WTC11 (cell line): ENCODE measurements at places on chromosomes 3 and 15. TPM values are rescaled to one million over a fixed set of nuclear protein-coding genes. Genes with fewer than 3 reads are reported as not detected.

DNA sequence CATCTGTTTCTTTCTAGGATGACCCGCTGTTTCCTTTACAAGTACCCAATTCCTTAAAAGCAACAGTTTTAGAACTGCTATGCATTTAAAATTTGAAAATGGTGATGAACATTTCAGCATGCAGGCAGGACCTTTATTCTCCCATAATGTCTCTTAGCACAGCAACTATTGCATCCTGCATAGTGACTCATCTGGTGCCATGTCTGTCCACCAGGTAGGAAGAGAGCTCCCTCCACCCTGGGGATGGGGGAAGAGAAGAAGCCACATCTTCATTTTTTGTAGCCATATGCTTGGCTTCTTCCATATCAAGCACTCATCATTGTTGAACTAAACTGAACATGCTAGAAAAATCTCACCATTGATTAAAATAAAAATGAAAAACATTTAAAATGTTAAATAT, 9.9 kb downstream of the GPR15 start:
- H3K36me3 ChIP-seq, result no peaks in the 10 kb centered on the region
- no peak overlapping the region for H3K27ac ChIP-seq
- H3K27me3 ChIP-seq, result no peaks in the 10 kb centered on the region
- peaks cover 3% of the 10 kb centered on the region; the same call in 1 of the 2 replicates for H3K4me1 ChIP-seq
- no peak overlapping the region for H3K4me3 ChIP-seq

LYSMD4 gene
- 14.1 to 15.3 TPM (median 14.9 TPM) in 3 replicates for total RNA-seq

WDR72 gene
- 8.6 to 8.7 TPM (median 8.6 TPM) in 3 replicates for total RNA-seq

DNA sequence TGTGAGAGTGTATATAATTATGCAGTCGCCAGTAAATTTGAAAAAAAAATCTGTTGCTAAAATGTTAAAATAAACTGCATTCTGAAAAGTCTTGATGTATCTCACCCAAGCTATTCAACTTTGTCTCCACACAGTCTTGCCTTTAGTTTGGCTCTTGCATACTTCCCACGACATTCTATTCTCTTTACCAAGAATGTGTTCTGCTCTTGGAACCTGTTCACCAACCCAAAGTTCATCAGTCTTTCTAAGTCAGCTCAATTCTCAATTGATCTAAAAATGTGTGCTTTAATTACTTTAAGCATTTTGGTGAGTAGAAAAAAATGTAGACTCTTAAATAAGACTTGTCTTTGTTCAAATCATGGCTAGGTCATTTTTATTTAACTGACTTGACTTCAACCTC, 657.7 kb upstream of the TBL1XR1 start:
- H3K36me3 ChIP-seq, result no peaks in the 10 kb centered on the region
- no peak overlapping the region for H3K4me3 ChIP-seq
- no peak for DNase-seq
- no peaks in the 10 kb centered on the region for H3K4me1 ChIP-seq
- H3K27me3 ChIP-seq, result no peaks in the 10 kb centered on the region; the same call in none of the 2 replicates

CHCHD6 gene
- 40.9 to 54.7 TPM (median 50.7 TPM) in 3 replicates for total RNA-seq

SORD gene
- 46.2 to 48.9 TPM (median 46.4 TPM) in 3 replicates for total RNA-seq

DNA sequence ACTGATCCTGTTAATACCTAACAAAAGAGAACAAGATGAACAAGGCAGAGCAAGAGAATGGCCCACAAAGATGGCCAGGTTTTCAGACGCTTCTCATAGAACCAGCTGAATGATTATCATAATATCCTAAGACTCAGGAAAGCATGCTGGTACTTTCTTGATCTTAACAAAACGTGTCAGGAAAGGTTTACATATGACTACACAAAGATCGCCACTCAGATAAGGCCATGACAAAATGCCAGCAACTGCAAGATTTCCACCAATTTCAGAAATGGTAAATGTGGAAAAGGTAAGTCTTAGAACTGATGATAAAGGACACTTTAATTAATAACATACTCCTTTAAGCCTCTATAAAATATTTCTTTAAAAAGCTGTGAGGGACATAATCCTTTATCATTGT, 108.8 kb downstream of the DLG1 start:
- H3K27ac ChIP-seq, result no peak overlapping the region; the same call in 1 of the 2 replicates
- H3K36me3 ChIP-seq, result peaks cover 7% of the 10 kb centered on the region
- no peak overlapping the region for H3K4me3 ChIP-seq
- H3K27me3 ChIP-seq, result no peaks in the 10 kb centered on the region
- no peak for DNase-seq

GRCh38 chr3:120470870-120471269, 20.1 kb upstream of the FSTL1 start:
- H3K4me1 ChIP-seq, result peaks cover 58% of the 10 kb centered on the region
- DNase-seq, result no peak
- peak overlapping the region; percentile 71 for H3K27ac ChIP-seq
- H3K4me3 ChIP-seq, result no peak overlapping the region; the same call in 1 of the 2 replicates
- H3K27me3 ChIP-seq, result no peaks in the 10 kb centered on the region; the same call in 1 of the 2 replicates

SNTN gene
- not detected in 3 replicates for total RNA-seq

DNA sequence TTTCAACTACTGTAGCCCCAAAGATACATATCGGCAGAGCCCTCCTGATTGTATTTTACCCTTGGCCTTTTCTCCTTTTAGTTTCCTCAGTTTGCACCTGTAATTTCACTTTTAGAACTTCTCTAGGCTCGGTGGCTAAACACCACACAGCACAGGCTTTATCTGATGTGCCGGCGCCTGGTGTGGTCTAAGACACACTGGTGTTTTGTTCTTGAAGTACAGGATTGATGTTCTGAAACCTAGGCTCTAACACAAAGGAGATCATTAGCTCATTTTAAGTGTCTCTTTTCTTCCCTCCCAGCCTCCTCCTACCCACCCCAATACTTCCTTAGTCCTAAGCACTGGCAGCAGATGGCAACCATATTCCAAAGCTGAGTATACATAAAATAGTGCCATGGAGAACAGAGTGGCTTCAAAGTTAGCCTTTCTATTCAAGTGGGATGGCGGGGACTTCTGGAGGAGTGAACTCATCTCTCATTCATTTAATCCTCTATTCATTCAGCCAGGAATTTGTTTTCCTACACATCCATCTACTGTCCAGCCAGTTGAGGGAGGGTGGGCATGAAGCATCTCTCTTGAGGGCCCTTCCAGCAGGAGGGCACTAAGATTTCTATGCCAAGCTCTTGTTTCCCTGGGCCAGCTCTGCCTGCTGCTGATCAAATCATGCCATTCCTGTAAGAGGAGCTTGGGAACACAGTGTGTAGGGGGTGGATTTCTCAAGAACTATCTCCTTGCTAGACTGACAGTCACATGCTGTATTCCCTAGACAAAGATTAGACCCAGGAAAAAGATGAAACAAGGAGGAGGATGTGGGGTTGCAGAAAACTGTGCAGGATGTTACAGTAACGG, 71.2 kb downstream of the TIGIT start:
- no peak overlapping the region for H3K4me3 ChIP-seq
- no peaks in the 10 kb centered on the region for H3K36me3 ChIP-seq
- no peak for DNase-seq
- no peak overlapping the region for H3K27ac ChIP-seq
- H3K4me1 ChIP-seq, result peaks cover 24% of the 10 kb centered on the region

CCR9 gene
- not detected in 3 replicates for total RNA-seq

DNA sequence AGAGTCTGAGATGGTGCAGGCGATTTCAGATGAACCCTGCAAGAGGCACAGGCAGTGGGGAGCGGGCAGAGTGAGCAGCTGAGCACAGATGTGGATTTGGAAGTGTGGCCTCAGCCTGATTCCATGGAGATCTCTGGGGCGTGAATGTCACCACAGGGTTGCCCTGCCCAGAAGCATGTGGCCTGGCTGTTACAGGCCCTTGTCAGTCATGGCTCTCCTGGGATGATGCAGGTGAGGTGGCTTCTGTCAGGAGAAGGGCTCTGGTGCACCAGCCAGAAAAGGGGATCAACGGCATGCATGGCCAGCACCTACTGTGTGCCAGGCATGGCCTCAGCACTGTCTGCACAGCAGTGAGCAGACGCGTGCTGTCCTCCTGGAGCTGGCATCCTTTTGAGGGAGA, 11.9 kb downstream of the HDAC11 start:
- no peak overlapping the region for H3K4me3 ChIP-seq
- no peaks in the 10 kb centered on the region for H3K36me3 ChIP-seq

DNA sequence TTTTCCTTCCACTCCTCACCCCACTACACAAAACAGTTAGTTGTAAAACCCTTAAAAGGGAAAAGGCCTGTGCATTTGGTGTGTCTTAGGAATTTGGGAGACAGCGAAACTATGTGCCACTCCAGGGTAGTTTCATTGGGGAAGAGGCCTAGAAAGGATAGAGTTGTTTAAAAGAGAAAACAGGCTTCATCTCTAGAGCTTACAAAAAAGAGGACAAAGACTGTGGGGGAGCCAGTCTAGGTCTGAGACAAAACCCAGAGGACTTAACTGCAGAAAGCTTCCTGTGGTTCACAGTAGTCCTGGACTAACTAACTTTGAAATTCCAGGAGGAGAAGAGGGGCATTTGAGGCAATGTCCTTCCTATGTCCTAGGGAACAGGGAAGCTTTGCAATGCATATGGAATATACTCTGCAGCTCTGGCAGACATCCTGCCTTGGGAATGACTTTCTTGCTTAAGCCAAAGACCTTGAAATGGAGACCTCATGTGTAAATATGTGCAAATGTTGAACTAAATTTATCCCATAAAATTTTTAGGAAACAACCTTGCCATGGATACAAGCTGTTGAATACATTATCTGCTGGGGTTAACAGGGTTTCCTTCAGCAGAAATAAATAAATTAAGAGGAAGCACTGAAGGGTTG, 159.4 kb downstream of the LSAMP start:
- no peak overlapping the region for H3K27ac ChIP-seq
- peaks cover 21% of the 10 kb centered on the region for H3K4me1 ChIP-seq
- H3K27me3 ChIP-seq, result no peaks in the 10 kb centered on the region
- DNase-seq, result no peak
- no peak overlapping the region for H3K4me3 ChIP-seq
- H3K36me3 ChIP-seq, result no peaks in the 10 kb centered on the region

NR1I2 gene
- 1.7 to 2.8 TPM (median 2.7 TPM) in 3 replicates for total RNA-seq

- no peak for DNase-seq
- no peak overlapping the region for H3K4me3 ChIP-seq
- H3K4me1 ChIP-seq, result peaks cover 12% of the 10 kb centered on the region
- H3K36me3 ChIP-seq, result no peaks in the 10 kb centered on the region
- H3K27me3 ChIP-seq, result no peaks in the 10 kb centered on the region; the same call in none of the 2 replicates
These were observed 61.6 kb upstream of the CTNNB1 start for GRCh38 chr3:41137686-41138111.

GPX1 gene
- total RNA-seq, result 305 to 323 TPM (median 321 TPM) in 3 replicates

DNA sequence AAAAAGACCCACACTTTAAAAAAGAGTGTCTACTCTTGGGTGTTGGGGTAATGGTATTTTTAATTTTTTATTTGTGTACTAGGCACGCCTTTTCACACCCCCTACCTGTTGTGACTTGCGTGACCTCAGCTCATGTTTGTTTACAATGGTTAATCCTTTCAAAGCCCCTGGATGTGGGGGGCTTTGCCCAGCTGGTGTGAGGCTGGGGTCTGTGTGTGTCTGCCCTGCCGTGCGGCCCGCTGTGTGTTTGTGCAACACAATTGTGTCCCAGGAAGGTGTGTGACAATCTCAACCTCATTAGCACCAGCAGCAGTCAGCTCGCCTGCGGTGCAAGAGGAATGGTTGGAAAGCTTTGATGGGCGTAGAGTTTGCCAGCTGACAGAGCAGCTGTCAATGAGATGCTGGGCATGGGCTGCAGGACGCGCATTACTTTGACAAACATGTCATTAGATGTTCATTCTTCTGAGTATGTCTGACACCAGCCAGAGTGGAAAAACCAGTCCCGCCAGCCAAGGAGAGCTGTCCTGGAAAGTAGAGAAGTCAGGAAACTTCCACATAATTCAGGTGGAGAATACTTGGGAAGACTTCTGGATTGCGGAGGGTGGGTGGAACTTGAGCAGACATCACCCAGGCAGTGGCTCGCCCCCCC, 9.6 kb downstream of the LRRK1 start:
- H3K27ac ChIP-seq, result no peak overlapping the region

RTP3 gene
- total RNA-seq, result not detected in 3 replicates

PCOLCE2 gene
- total RNA-seq, result 13.5 to 13.7 TPM (median 13.7 TPM) in 3 replicates

DNA sequence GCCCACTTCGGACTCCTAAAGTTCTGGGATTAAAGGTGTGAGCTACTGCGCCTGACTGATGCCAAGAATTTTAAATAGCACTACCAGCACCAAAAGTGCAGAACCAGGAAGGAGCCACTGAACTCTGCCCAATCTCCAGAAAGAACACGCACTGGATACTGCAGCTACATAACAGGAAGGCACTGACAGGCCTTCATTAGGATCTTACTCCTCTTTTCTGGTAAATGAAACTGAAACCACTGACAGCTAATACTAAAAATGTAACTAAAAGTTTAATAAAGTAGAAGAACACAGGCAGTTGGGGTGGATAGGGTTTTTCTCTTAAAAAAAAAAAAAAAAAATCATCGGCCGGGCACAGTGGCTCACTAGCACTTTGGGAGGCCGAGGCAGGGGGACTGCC, 74.1 kb upstream of the CHRM5 start:
- no peak for DNase-seq
- no peak overlapping the region for H3K27ac ChIP-seq
- no peaks in the 10 kb centered on the region for H3K36me3 ChIP-seq
- H3K4me3 ChIP-seq, result no peak overlapping the region

AQP9 gene
- total RNA-seq, result 0.07 to 0.14 TPM in 2 of 3 replicates, not detected in the other

DNA sequence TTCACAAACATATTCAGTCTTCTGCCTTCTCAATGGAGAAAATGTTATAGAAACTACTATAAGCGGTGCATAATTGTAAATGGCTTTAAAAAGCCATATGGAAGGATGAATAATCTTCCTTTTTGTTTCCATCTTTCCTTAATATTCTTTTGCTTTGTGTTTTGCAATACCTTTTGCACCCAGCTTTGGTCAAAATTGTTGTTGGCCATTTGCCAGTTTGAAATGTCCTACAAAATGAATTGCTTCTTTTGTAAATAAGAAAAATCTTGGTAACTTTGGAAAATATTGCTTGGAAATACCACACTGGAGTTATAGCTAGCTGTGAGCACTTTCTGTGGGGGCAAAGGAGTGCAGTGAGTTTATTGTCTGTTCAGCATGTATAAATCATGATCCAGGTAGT, 93.5 kb upstream of the NR2F2 start:
- H3K4me3 ChIP-seq, result no peak overlapping the region
- no peaks in the 10 kb centered on the region for H3K27me3 ChIP-seq
- H3K4me1 ChIP-seq, result peaks cover 16% of the 10 kb centered on the region
- no peak overlapping the region for H3K27ac ChIP-seq

DNA sequence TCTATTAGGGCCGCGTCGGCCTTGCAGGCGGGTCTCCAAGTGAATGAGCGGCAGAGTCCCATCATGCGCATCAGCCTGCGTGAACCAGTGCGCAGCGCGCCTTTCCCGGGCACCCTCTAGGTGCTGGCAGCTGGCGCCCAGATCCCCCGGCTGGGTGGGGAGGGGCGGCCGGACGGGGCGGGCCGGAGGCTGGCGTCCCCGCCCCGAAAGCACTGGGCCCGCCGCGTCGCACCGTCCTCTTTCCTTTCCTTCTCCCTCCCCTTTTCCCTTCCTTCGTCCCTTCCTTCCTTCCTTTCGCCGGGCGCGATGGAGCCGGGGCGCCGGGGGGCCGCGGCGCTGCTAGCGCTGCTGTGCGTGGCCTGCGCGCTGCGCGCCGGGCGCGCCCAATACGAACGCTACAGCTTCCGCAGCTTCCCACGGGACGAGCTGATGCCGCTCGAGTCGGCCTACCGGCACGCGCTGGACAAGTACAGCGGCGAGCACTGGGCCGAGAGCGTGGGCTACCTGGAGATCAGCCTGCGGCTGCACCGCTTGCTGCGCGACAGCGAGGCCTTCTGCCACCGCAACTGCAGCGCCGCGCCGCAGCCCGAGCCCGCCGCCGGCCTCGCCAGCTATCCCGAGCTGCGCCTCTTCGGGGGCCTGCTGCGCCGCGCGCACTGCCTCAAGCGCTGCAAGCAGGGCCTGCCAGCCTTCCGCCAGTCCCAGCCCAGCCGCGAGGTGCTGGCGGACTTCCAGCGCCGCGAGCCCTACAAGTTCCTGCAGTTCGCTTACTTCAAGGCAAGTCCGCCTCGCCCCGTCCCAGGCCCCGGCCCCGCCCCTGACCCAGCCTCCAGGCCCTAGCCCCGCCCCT, at the start of gene CRTAP:
CRTAP (plus strand) TSS at position 243 of the 850 bp plus-strand sequence; CDS start at position 307, 64 bp downstream.
- H3K4me1 ChIP-seq, result peaks cover 13% of the 10 kb centered on the region
- peak; percentile 93 for DNase-seq
- H3K27me3 ChIP-seq, result peaks cover 18% of the 10 kb centered on the region
- H3K36me3 ChIP-seq, result peaks cover 10% of the 10 kb centered on the region; the same call in 1 of the 2 replicates
